ENCODE measurements at places on chromosomes 5 and 9. TPM values are rescaled to one million over a fixed set of nuclear protein-coding genes. Genes with fewer than 3 reads are reported as not detected.

ANKRD20A1 gene
- not detected for total RNA-seq

DNA sequence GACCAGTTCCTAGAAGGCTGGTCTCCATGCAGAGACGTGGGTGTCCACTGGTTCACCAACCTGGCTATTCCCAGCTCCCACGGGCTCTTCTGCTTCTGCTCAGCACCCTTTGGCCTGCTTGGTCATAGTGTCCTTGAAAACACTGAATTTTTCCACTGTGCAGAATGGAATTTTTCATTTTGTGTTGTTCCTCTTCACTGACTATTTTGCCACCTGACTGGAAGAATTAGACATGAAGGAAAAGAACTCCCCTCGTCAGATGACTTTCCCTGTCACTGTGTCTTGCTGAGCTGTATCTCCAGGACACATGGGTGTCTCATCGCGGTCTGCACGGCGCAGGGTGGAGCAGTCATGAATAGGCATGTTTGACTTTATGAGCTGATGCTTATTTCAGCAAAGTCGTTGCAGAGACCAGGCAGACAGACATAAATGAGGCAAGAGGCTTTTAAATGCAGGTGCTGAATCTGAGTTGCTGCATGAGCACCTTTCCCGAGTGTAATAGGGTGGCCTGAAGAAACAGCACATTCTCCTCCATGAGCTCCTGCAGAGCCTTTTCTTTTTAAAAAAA lies 50.2 kb upstream of the SEMA4D start:
- H3K27ac ChIP-seq: no peak overlapping the region
- H3K4me1 ChIP-seq: peaks cover 18% of the 10 kb centered on the region
- H3K36me3 ChIP-seq: no peaks in the 10 kb centered on the region
- H3K27me3 ChIP-seq: no peaks in the 10 kb centered on the region

DNA sequence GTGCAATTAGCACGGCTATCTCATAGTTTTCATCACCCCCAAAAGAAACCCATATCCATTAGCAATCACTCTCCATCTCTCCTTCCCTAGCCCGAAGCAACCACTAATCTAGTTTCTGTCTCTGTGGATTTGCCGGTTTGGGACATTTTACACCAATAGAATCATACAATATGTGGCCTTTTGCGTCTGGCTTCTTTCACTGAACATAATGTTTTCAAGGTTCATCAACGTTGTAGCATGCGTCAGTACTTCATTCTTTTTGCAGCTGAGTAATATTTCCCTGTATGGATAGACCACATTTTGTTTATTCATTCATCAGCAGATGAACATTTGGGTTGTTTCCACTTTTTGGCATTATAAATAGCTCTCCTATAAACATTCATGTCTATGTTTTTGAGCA lies 75.4 kb upstream of the TBC1D2 start:
- H3K27ac ChIP-seq: no peak overlapping the region
- H3K4me3 ChIP-seq: no peak overlapping the region
- no peaks in the 10 kb centered on the region for H3K36me3 ChIP-seq
- no peaks in the 10 kb centered on the region for H3K4me1 ChIP-seq

DNA sequence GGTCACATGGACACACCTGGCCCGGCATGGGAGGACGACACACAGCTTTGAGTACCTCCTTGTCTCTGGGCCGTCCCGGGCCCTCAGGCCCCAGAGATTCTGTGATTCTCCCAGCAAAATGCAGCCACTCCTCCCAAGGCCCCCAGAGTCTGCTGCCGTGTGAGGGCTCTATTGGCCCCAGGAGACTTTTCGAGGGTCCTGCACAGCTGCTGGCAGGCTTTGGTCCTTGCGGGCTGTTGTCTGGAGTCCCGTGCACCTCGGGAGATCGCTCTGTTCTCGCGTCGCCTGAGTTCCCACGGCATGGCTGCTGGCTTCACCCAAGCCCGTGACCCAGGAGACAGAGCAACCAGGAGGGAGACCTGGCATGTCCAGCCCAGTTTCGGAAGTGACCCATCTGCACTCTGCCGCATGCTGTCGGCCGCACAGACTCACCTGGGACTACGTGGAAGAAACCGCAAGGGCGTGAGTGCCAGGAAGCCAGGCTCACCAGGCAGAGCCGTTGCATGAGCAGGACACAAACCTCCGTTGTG lies 46.8 kb upstream of the NKD2 start:
- no peaks in the 10 kb centered on the region for H3K36me3 ChIP-seq
- H3K27ac ChIP-seq: no peak overlapping the region
- H3K4me1 ChIP-seq: peaks cover 36% of the 10 kb centered on the region
- DNase-seq: no peak
- H3K4me3 ChIP-seq: no peak overlapping the region
- peaks cover 20% of the 10 kb centered on the region for H3K27me3 ChIP-seq

DNA sequence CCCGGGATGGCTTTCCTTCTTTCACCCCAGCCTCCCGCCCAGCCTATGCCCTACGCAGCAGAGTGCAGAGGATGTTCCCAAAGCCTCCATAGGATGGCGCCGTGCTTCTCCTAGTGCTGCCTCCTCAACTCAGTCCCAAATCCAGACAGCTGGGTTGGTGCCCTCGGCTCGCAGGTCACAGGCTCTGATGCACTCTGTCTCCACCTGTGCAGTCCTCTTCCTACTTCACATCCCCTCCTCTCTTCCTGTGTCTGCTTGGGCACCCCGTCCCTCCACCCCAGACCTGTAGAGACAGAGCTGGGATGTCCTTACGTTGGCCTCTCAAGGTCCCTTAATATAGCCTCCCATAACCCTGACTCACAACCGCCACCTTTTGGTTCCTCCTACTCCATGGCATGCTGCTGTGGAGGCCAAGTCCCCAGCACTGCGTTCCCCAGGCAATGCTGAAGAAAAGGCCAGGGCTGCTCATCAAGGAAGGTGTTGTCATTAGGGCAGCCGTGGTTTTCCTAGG lies 314.4 kb downstream of the GADD45G start:
- DNase-seq: no peak
- H3K36me3 ChIP-seq: no peaks in the 10 kb centered on the region
- no peaks in the 10 kb centered on the region for H3K27me3 ChIP-seq
- peaks cover 4% of the 10 kb centered on the region for H3K4me1 ChIP-seq
- no peak overlapping the region for H3K4me3 ChIP-seq

GRCh38 chr9:71909887-71910649 lies 925 bp downstream of the ABHD17B start:
- H3K4me1 ChIP-seq: peaks cover 13% of the 10 kb centered on the region
- no peaks in the 10 kb centered on the region for H3K27me3 ChIP-seq
- DNase-seq: peak; percentile 17
- H3K36me3 ChIP-seq: no peaks in the 10 kb centered on the region

DNA sequence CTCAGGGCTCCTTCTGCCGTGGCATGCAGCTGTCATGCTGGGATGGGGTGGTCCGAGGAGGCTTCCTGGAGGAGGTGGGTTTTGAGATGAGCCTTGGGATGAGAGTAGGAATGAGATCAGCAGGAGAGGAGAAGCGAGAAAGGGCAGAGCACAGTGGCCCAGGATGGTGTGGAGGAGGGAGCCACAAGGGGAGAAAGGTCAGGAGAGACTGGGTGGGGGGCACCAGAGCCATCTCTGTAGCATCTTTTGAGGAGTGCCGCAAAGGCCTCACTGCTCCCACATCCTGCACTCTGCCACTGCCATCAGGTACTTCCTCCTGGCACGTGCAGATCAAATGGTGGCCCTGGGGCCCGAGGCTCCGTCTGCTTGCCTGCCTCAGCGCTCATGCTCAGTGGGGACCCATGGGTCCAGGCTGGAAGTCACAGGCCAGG lies 150.2 kb downstream of the MACROH2A1 start:
- DNase-seq: no peak
- H3K4me3 ChIP-seq: no peak overlapping the region
- H3K36me3 ChIP-seq: no peaks in the 10 kb centered on the region
- H3K4me1 ChIP-seq: no peaks in the 10 kb centered on the region
- no peak overlapping the region for H3K27ac ChIP-seq

PLAC8L1 gene
- total RNA-seq: not detected

DNA sequence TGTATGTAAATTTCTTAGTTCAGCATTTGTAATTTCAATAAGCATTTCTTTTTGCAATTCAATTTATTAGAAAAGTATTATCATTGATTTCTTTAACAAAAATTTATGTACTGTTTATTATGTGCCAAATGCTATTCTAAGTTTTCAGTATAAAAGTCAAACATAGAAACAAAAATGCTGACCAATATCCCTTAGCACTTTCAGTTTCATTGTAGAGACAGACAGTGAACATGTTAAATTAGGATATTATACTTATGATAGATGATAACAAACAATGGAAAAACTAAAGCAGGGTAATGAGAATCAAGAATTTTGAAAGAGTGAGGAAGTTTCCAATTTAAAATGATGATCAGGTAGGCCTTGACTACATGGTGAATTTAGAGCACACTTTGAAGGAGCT lies 1106.0 kb downstream of the TAF11L14 start:
- DNase-seq: no peak
- H3K4me1 ChIP-seq: peaks cover 31% of the 10 kb centered on the region
- H3K27me3 ChIP-seq: no peaks in the 10 kb centered on the region
- peaks cover 8% of the 10 kb centered on the region for H3K36me3 ChIP-seq

MELK gene
- total RNA-seq: 0.42 TPM

VCP gene
- total RNA-seq: 245 TPM

GRCh38 chr9:130119519-130120298 lies 52.5 kb upstream of the NCS1 start:
- H3K27ac ChIP-seq: no peak overlapping the region
- peaks cover 60% of the 10 kb centered on the region for H3K36me3 ChIP-seq
- H3K4me3 ChIP-seq: no peak overlapping the region
- H3K4me1 ChIP-seq: no peaks in the 10 kb centered on the region
- DNase-seq: no peak
- no peaks in the 10 kb centered on the region for H3K27me3 ChIP-seq

FOXD4 gene
- total RNA-seq: not detected
